Kidney tubule cell (primary cell): ENCODE measurements at places on chromosomes 1 and 21.
A peak's percentile ranks its signal among the peaks of the same experiment; 100 is the strongest.

DNA sequence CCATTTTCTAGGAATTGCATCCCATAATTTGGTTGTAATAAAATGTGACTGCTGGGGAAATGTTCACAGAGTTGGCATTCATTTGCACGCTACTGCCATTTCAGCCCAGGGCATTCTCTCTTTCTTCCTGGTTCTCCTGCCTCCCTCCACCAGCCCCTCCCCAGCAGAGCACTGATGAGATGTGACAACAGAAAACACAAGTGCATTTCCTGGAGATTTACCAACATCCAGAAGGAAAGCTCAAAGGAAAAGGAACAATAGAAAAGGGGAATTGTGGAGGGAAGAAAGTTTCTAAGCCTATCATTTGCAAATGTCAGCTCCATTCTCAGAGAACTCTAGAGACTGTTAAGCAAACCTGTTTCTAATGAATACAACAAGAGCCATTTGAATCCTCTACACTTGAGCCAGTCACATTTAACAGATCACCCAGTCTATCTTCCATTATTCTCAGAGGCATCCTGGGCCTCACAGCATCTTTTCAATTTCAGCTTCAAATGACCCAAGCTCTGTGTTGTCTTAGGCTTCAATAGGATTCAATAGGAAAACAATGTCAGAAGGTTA, 395.6 kb upstream of the PBX1 start:
- no peak for DNase-seq

- DNase-seq: no peak
These were observed 8.1 kb downstream of the SNX7 start for GRCh38 chr1:98669355-98670296.

GRCh38 chr21:34970167-34970500, 79.0 kb downstream of the RUNX1 start:
- DNase-seq: no peak

DNA sequence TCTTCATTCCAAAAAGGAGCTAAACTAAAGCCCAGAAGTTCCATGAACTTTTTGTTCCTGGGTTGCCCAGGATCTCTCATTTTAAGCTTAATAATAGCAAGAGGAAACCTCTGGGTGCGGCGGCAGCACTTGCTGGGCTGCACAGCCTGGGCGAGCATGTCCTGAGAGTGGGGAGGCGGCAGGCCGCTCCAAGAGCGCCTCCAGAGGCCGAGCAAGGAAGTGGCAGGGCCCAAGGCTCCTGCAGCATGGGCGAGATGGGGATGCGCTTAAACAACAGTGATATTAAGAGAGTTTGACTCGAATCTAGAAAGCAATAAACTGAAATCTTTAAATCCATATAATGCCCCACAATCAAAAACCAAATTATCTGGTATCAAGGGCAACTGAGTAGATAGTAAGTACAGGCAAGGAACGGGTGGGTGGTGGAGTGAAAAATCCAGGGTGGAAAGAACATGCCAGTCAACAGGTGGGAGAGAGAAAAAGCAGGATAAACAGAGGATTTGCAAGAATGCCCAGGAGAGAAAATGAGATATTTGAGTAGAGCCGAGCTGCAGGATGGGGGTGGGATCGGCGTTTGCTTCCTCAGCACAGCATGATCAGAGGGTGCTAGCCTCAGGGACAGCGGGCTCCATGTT, 14.1 kb upstream of the TNR start:
- peak; percentile 48 for DNase-seq

GRCh38 chr1:14365301-14365988, 233.0 kb upstream of the KAZN start:
- no peak for DNase-seq

GRCh38 chr1:113399062-113399583, 8.8 kb downstream of the MAGI3 start:
- no peak for DNase-seq

- no peak for DNase-seq
These were observed 6.1 kb downstream of the ATF3 start for GRCh38 chr1:212614453-212615200.

DNA sequence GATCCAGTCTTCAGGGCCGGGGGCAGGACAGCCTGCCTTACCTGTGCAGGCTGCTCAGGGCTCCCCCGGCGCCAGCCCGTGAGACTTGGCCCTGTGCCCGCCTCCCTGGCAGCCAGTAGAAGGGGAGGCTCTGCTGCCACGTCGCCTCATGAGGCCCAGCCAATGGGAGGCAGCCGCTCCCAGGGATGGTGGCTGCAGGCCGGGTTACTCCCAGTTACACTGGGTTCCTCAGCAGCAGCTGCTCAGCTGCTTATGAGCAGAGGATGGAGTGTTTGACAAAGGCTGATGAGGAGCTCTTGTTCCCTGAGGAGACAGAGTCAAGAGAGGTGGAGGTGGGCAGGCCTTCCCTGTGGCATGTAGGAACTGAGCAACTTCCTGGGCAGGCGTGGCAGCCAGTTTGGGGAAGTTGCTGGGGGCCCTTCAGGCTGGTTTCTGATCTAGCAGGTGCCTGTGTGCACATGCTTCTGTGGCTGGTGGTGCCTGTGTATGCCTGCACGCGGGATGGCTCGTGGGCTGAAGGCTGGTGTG, 5.5 kb downstream of the MFSD2A start:
- peak; percentile 17 for DNase-seq

DNA sequence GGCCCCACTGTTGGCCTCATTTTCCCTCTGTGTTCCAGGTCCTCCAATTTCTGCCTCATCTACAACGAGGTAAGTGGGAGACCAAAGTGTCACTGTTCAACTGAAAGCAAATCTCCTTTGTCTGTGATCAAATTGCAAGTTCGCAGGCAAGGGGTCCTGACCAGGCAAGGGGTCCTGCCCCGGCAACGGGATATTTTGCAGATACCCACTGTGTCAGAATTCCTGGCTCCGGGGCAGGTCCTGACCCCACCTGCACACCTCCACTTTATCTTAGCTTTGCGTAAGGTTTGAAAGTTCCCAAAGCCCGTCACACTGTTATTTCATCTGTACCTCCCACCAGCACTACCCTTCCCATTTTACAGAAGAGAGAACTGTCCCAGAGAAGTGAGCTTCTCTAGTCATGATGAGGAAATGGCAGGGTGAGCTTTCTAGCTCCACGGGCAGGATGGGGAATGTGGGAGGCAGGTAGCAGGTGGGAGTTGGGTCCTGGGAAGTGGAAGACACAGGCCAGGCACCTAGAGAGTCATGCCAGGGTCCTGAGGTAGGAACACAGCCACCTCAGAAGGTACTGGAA, 32.0 kb upstream of the CSF1 start:
- no peak for DNase-seq

DNA sequence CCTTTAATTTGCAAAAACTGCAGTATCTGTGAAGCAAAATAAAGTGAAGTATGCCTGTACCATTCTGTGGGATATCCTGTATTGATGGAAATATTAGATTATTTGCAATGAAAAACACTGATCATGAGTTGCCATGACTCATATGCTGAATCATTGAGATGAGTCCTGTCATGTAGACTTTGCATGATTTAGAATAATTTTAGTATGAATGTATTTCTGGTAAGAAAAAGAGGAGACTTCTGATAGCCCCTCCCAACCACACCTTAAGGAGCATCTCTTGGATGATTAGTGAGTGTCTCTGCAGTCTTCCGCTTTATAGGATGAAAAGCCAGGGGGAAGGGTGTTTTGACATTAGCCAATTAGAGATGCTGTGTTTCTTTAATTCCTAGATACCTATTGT, 55.2 kb upstream of the PTGS2 start:
- DNase-seq: no peak

GRCh38 chr1:117260761-117261423, 50.2 kb upstream of the VTCN1 start:
- DNase-seq: no peak

- DNase-seq: peak; percentile 91
These were observed at the start of gene SORT1 for GRCh38 chr1:109397581-109398342. Gene SORT1, minus strand, starts transcription at chr1:109397918. Its CDS starts 26 bp downstream, at chr1:109397892.

DNA sequence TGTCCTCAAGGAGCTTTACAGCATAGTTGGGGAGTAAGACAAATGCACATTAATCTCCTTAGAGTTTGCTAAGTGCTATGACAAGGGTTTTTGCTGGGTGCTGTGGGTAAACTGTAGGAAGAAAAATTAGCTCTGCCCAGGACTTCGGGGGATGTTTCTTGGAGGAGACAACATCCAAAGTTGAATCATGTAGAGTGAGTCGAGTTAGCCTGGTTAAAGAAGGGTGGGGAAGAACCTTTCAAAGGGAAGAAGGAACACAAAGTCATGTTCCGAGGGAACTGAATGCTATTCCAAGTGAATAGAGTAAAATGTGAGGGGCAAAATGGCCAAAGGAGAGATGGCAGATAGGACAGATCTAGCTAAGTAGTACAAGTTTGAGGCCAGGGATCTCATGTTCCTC, 17.1 kb downstream of the SPRTN start:
- peak; percentile 22 for DNase-seq

DNA sequence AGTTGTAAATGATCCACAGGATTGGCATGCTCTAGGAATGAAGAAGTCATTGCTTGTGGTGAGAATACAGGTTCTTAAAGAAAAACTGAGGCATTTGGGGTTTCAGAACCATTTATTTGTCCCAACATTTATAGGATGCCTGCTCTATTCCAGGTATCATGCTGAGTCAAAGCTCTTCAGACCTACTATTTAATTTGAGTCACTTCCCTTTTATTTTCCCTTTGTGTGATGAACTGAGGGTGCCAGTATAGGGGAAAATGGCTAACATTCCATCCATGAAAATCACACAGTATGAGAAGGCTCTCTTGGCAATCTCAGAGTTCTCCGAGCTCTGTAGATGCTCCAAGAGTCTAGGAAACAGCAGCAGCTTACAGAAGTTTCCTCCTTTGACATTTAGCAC, 110.4 kb downstream of the RNF220 start:
- peak; percentile 51 for DNase-seq

DNA sequence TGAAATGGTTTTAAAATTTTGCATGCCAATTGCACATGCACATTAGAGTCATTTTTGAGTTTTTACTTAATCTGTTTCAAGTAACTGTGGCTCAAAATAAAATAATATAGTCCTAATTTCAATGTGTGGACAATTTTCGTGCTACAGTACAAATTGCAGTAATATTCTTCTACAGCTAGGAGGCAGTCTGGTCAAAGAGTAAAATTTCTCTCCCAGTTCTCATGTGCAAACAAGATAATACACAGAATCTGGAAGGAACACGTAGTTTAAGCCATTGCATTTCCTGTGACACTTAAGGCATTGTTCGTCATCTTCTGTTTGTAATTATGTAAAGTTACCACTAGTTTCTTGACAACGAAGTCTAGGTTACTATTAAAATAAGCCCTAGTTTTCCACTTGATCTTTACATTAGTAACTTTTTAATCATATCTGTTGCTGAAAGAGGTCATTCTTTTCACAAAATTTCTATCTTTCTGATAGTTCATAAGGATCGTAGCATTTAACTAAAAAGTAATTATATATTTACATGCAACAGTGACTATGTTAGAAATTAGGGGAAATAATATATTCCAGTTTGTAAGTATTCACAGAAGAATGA, 28.9 kb downstream of the ODR4 start:
- peak; percentile 26 for DNase-seq

DNA sequence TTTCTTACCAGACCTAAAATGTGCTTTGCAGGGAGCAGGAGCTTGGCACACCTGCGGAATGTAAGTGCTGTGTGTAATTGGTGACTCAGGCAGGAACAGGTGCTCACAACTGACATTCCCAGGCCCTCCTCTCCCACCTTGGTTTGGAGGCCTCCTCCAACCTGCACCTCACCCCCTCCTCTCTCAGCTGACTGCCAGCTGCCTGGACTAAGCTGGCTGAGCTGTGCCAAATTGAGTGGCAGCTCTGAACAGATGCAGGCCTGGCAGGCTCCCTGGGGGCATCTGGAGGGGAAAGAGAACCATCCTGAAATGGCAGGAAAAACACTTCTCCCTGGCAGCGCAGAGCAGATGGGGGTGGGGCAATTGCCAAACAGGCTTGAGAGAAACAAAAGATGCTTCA, 91.7 kb upstream of the PGBD5 start:
- peak; percentile 65 for DNase-seq

DNA sequence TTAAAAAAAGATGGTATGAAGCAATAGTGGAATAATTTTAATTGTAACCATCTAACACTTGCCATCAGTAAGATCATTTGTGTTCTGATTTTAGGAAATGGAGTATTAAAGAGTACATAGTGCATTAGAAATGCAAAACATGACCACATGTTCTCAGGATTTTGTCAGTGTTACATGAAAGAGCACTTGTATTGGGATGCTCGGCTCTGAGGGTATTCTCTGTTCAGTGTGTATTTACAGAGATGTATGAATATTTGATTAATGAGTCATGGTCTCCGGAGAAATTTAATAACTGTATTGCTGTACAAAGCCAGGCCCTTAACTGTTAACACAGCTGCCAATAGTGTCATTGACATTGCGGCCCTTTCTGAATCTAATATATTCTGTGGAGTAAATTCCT, 91.7 kb downstream of the ATG4C start:
- DNase-seq: no peak

DNA sequence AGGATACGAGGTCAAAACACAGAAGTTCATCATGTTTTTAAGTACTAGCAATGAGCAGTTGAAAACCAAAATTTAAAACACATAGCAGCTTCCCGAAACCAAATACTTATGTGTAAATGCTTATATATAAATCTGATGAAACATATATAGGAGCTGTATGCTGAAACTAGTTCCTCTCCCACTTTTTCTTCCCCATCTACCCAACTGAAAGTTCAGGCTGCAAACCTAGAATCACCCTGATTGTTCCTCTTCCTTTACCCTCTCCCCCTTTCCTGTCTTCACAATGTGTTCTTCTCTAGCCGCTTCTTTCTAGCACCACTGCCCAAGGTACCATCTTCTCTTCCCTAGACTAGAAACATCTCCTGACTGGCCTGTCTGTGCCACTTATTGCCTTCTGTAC, 90.6 kb downstream of the ST3GAL3 start:
- no peak for DNase-seq

GRCh38 chr21:25002676-25003075, 604.6 kb downstream of the MRPL39 start:
- peak; percentile 3 for DNase-seq

GRCh38 chr1:241611736-241612135, 28.4 kb downstream of the CHML start:
- DNase-seq: no peak

- DNase-seq: no peak
These were observed 108.9 kb downstream of the NOS1AP start for GRCh38 chr1:162178432-162178831.

DNA sequence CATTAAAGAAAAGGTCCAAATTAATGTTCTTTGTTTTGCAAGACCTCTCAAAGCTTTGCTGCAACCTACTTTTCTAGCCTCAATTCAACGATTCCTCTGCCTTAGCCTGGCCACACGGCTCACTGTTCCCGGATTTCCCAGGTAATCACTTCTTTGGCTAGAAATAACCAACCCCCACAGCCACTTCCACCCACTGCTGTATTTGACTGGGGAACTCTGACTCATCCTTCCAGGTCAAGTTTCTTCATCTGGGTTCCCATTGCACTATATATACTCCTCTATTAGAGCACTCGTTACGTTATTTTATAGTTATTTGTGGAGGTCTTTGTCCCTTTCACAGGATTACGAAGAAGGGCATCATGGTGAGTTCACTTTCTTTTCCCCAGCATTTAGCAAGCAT, 185.9 kb downstream of the CACNA1E start:
- peak; percentile 12 for DNase-seq
